ENCODE measurements at places on chromosomes 1 and 21. TPM values are rescaled to one million over a fixed set of nuclear protein-coding genes. Genes with fewer than 3 reads are reported as not detected.

HSPA6 gene
- total RNA-seq: 1.4 TPM

PAX7 gene
- 0.36 TPM for total RNA-seq

PDC gene
- total RNA-seq: not detected

OR14K1 gene
- total RNA-seq: not detected

ATP1A2 gene
- total RNA-seq: not detected
